NCI-H2029 (cell line): ENCODE measurements at places on chromosomes 2 and 18.

DNA sequence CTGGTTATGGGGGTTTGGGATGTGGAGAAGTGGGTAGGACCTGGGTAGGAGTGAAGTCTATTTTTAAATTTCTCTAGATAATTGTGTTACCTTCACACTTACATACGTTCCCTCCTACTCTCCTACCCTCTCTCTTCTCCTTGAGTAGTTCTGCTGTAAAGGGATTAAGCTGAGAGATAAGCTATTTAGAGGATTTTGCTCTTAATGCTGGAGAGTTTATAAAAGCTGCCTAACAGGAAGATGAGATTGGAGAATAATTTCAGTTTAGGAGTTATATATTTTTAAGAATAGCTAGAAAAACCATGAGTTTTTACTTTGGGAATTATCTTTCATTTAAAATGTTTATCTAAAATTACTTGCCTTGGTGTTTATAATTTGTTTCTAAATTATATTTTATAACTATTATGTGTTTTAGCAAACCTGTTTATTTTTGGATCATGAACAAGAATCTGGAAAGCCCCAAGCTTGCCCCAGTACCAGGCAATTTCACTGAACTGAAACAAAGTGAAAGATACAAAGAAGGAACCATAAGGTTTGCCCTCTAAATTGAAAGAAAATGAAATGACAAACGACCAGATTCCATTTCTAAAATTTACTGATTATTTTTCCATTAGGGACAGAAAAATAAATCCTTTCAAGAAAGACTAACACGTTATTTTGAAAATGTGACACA lies 101.5 kb downstream of the ZNF532 start:
- no peak for DNase-seq

GRCh38 chr2:235377176-235377575 lies 116.7 kb upstream of the AGAP1 start:
- DNase-seq, result no peak

DNA sequence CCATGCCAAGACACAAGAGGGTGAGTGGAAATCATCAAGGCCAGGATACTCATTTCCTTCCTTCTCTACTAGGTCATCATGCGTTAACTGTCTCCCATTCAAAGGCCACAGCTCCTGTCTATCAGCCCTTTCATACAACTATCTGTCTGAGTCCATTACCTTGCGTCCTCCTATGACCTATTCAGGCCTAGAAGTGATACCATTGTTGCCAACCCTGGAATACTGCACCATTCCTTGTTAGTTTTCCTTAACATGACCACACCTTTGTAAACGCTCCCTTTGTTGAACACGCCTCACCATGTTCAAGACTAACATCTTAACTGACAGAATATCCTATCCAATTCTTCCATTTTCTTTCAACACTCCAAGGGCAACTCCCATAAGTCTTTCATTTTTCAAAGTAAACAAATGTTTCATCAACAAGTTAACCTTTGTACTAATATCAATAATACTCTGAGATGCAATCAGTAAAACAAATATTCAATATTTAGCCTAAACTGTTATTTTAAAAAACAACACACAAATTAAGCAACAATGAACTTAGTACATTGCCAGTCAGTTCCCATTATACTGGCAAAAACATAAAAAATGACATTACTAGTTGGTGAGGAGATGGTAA lies 19.8 kb upstream of the LGALSL start:
- peak; percentile 15 for DNase-seq

DNA sequence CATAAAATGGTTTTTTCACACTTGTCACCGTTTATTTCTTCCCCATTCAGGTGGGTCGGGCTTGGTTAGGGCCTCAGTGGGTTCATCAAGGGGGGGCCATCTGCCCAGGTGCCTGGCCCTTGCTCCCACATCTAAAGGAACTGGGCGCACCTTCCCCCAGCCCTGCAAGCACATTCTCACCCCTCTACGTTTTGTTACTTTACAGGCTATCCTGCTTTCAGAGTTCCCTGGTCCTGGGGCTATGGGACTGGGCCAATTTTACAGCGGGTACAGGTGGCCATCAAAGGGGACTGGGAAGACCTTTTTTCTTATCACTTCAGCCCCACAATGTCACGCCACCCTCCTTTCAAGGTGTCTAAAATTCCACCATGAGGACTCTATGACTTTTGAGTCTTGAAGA lies 71.8 kb upstream of the HAAO start:
- no peak for DNase-seq

DNA sequence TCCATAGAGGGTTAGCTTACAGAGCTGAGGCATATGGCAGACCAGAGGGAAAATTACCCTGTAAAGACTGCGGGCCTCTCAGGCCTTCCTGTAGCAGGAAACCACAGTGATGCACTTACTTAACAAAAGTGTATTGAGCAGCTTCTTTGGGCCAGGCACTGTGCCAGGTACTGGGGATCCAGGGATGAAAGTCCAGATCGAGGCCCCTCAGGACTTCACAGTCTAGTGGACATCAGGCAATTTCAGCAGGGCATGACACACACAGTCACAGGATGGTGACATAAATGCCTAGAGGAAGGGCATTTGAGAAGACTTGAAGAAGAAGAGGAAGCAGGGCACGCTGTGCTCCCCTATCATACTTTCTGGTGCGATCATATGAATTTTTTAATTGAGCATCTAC lies 71.7 kb downstream of the MARCO start:
- no peak for DNase-seq

GRCh38 chr2:27735263-27735904 lies 36.1 kb upstream of the MRPL33 start:
- peak; percentile 38 for DNase-seq

- DNase-seq, result no peak
Observed at GRCh38 chr2:27809761-27810241, 38.3 kb downstream of the MRPL33 start.

DNA sequence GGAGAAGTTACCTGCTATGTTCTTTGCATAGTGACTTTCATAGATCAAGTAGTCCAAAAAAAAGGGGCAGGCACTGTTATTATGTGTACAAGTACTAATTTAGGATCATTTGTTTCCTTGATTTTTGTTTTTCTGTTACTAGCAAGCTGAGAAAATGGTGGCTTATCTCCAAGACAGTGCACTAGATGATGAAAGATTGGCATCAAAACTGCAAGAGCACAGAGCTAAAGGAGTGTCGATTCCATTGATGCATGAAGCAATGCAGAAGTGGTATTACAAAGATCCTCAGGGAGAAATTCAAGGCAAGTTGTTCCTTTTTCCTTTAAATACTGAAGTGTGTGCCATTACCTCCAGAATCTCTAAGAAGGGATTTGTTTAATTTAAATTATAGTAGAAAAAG lies 19.6 kb upstream of the KCNJ13 start:
- no peak for DNase-seq

- no peak for DNase-seq
Observed at GRCh38 chr2:199042660-199043379, 414.9 kb downstream of the SATB2 start.

DNA sequence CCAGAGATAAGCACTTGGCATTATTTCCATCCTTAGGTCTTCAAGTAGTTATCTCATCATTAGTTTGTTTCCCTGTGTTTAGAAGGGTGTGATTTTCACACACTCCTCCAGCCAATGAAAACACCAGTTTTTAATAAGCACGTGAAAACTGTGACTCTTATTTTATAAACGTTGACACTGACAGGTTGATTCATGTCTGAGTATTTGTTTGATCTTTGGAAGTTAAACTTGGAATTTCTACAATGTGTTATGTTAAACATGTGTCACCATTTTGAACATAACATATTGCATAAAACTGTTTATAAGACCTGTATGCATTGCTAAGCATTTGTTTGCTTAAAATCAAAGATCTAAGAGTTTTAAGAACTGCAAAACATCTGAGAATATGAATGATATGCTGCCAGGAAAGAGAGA lies 27.6 kb downstream of the SLC40A1 start:
- DNase-seq, result no peak
